Naive thymus-derived CD8-positive, alpha-beta T cell (primary cell): ENCODE measurements at places on chromosomes 7 and 10.

GRCh38 chr7:26680587-26680986, 183.8 kb downstream of the SKAP2 start:
- no peak for DNase-seq

DNA sequence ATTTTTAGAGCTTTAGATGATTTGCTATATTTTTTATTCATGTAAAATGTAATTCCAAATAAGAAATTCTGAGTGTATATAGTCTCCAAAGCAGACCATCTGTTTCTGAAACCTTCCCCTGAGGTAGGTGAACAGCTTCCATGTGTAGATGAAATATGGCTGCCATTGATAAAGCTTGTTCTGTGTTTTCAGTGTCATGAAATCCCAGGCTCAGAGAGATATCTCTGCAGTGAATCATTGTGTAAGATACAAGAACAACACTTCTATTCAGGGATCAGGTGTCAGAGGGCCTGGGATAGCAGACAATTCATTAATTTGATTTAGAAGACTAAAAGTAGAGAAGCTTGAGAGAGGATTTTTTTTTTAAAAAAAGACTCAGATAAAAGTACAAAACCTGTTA, 29.1 kb downstream of the ACTA2 start:
- DNase-seq: no peak

DNA sequence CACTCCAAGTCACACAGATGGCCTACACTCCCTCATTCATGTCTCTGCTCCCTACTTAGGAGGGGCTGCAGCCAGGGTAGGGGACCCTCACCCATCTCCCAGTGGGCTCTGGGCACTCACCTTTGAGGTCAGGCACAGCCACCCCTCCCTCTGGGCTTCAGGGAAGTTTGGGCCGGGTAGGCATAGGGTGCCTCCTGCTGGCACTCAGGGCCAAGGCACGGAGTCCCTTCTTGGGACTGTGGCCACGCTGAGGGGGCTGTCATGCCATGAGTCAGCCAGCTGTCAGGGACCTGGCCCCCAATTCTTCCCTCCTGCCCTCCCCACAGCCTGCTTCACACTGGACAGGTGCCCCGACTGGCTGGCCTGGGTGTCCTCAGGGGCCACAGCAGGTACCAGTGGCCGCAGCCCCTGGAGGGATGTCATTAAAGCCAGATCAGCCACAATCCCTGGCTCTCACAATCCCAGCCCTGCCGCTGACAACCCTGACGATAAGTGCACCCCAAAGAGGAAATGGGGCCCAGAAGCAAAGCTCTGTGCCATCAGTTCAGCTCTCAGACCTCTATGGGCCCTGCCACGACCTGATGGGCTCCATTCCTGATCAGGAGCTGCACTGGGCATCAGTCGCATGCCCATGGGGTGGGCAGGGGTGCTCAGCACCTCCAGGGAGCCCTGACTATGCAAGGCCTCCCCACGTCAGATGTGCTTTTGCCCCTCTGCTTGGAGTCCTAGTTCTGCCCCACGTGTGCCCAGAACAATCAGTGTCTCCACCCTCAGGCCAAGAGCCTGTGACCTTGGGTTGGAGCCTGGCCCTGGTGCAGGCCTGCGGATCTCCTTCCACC, 34.1 kb upstream of the RET start:
- no peak for DNase-seq

DNA sequence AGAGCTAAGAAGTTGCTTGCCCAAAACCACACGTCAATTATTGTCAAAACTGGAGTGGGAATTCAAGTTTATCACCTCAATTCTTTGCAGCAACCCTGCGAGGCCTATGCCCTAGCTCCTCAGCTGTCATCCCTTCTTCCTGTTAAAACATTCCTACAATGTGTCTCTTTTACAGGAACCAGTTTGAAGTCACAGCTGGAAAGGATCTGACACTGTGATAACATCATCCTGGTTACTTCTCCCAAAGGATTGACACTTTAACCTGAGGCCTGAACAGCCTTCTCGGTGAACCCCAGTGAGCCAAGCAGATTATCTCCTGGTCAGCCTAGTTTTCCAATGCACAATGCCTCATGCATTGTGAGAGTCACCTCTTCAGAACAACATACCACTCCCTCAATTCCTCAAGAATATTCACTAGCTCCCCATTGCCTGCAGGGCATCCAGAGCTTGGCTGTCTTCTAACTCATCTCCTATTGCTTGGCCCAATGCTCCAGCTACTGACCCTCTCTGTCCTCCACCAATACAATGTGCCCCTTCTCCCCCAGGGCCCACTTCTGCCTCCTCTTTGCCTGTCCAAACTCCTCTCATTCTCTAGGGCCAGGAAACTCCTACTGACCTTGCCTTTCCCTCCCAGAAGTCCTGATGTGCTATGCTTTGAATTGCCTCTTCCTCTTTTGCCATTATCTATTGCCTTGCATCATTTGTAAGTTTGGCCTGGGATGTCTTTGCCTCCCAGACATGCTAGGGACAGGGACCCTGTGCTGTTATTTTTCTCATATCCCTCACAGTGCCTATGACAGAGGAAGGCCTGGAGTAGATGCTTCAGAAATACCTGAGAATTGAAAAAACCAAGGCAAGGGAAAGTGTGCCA, 10.4 kb upstream of the DLG5 start:
- DNase-seq: no peak

- no peak for DNase-seq
Measured at GRCh38 chr10:33286157-33286934, 48.1 kb downstream of the NRP1 start.

DNA sequence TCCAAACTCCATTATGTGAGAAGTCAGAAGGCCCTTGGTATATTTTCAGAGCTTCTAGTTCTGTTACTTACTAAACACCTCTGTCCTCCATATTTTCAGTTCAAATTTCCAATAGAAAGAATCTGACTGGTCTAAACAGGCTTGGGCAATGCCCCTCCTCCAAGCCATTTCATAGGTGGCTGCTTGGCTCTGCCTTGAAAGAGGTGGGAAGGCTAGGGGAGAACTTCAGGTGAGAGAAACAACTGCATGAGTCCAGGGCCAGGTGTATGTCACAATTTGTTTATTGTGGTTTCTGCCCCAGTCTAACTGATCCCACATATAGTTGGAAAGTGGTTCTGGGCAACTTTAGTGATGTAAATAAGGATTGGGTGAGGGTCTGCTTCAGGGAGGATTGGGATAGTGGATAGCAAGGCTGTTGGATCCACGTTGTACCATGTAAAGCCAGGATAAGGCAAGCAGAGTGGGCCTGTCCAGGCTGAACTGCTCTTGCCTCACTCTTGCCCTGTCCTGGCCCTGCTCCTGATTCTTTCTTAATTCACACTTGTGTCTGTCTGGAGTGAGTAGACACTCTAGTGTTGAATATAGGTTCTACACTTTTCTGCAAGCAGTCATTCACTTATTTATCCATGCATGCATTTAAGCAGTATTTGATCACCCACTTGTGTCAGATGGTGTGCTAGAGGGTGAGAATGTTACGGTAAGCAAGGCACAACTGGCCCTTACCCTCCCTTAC, 67.5 kb upstream of the COMTD1 start:
- DNase-seq: no peak
